NCI-H1105 treated with DMSO at 0.1 percent for 48 hours (cell line): ENCODE measurements at places on chromosomes 13 and 19.
A peak's percentile ranks its signal among the peaks of the same experiment; 100 is the strongest.

- DNase-seq, result no peak
These were observed 417.4 kb downstream of the NDFIP2 start for GRCh38 chr13:79898202-79898826.

DNA sequence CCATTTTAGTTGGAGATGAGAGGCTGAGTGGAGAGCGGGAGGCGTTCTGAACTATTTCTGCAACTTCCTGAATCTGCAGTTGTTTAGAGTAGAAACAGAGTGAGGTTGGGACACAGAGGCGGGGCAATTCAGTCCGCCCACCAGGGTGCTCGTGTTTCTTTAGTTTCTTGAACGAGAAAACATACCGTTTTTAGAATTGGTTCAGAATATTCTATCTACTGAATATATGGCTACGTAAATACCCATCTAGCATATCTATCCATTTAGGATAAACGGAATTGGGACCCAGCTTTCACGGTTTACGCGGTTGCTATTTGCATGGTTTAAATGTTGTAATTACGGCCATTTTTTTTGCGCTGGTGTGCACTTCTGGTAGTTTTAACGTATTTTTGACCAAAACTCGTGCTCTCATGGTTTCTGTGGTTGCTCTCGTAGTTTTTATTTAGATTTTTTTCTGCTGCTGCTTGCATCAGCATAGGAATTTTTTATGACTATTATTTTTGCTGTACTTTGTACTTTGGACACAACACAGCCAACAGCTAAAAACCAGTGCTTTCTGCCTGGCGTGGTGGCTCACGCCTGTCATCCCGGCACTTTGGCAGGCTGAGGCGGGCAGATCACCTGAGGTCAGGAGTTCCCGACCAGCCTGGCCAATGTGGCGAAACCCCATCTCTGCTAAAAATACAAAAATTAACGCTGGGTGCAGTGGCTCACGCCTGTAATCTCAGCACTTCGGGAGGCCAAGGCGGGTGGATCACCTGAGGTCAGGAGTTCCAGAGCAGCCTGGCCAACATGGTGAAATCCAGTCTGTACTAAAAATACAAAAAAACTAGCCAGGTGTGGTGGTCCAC is 32.7 kb downstream of the TIMM13 start:
- DNase-seq, result no peak

DNA sequence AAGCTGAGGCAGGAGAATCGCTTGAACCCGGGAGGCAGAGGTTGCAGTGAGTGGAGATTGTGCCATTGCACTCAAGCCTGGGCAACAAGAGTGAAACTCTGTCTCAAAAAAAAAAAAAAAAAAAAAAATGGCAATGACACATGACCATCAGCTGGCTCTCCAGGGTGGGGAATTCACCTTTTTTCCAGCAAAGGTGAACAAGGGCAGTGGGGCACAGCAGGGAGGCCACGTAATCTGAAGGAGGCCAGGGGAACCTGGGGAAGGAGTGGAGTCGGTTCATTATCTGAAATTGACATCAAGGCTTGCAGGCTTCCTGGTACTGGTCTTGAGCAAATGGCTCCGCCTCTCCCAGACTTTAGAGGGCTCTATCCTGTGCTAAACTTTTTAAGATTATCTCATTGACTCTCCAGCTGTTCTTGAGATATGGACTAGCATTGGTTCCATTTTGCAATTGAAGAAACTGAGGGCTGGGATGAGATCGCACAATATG is 28.1 kb downstream of the KEAP1 start:
- DNase-seq, result no peak

GRCh38 chr13:85661675-85662074 is 137.5 kb downstream of the SLITRK6 start:
- peak; percentile 39 for DNase-seq

DNA sequence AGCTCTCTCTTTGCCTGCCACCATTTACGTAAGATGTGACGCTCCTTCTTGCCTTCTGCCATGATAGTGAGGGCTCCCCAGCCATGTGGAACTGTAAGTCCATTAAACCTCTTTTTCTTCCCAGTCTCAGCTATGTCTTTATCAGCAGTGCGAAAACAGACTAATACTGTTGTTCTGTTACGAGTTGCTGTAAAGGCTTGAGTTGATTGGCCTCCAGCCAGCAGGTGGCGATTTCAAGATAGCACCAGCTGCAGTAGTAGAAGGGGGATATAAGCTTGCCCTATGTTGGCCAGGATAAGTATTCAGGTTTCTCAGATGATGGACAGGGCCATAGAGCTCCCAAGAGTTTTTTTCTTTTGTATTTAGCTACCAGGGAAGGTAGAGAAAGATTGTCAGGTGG is 385.5 kb downstream of the MZT1 start:
- DNase-seq, result no peak

GRCh38 chr19:32392901-32393300 is 12.7 kb upstream of the DPY19L3 start:
- DNase-seq, result no peak

DNA sequence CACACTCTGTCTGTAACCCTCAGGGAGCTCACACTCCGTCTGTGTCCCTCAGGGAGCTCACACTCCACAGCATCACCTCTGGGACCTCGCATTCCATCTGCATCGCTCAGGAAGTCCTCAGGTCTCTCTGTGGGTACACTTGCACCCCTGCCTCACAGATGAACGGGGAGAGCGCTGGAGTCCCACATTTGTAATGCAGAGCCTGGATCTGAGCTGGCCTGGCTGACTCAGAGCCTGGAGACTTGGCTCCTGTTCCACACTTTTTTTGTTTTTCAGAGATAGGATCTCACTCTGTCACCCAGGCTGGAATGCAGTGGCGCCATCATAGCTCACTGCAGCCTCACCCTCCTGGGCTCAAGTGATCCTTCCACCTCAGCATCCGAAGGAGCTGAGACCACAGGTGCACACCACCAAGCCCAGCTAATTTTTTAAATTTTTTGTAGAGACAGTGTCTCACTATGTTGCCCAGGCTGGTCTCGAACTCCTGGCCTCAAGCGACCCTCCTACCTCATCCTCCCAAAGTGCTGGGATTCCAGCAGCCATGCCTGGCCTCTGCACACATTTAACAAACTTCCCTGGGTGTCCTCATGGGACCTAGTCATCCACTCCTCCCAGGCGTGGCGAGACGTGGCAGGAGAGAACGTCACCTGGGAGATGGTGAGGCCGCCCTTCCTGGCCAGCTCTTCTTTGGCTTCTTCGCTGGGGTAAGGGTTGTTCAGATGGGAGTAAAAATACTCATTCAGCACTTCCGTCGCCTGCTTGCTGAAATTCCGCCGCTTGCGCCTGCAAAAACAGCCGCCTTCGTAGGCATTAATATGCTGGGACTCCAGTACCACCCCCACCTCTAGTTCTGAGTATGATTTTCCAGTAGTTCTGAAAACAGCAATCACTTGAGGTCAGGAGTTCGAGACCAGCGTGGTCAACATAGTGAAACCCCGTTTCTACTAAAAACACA is 31.0 kb downstream of the CILP2 start:
- DNase-seq, result no peak

DNA sequence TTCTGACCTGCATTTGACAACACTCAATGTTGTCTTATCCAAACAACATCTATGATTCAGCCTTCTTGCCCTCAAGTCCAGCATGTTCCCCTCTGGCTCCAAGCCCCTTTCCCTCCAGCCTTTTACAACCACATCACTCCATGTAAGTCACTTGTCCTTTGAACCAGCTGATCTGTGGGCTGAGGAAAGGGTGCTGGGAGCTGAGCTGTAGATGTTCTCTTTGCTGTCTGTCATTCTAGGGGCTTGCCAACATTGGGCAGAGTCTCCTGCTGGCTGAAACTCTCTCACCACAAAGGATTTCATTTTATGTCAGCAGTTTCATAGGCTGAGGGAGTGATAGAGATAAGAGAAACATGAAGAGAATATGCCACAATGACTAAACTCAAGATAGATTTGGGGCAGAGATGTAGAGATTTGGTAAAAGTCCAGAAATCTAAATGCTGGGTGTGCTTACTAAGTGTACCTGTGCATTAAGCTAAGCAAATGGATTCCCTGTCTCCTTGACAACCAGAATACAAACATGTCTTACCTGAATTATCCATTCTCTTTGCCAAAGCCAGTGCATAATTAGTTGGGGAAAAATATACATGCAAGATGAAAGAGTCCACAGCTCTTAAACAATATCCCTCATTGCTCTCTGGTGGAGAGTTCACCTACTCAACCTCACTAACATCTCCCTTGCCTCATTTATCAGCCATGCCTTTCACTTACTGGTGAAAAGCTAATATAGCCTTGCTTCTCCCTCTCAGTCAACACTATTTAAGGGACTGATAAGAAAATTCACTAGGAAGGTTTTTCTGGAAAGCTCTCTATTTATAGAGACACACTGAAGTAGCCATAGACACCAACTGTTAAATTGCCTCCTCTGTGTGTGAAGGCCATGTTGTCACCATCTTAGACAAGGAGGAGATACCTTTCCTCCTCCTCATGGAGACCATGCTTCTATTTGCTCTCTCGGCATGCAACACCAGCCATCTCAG is 175.5 kb upstream of the SERP2 start:
- peak; percentile 9 for DNase-seq

- no peak for DNase-seq
These were observed 13.3 kb downstream of the TTYH1 start for GRCh38 chr19:54428323-54429175.

- DNase-seq, result no peak
These were observed 212.8 kb downstream of the RFC3 start for GRCh38 chr13:34030782-34031181.

- DNase-seq, result no peak
These were observed 19.6 kb downstream of the CELF5 start for GRCh38 chr19:3243819-3244700.
